ENCODE measurements at places on chromosomes 5 and 9.

DNA sequence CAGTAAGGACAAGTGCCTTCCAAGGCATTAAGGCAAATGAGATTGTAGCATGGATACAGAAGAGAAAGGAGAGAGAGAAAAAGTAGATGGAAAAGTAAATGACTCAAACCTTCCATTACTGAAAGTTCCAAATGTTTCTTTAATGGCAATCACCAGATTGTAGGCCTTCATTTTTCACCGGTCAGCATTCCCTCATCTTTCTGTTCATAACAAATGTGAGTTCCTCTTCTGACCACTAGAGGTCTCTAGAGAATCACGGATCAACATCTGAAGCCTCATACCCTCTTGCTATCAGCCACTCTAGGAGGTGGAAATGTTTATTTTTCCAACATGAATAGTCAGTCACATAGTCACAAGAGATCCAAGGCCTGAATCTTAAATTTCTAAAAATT is 73.6 kb upstream of the RPS23 start:
- DNase-seq: no peak

- no peak for DNase-seq
Observed at GRCh38 chr5:74092766-74093165, 466.8 kb downstream of the ARHGEF28 start.

GRCh38 chr5:89901983-89902382 is 507.6 kb downstream of the CETN3 start:
- no peak for DNase-seq

DNA sequence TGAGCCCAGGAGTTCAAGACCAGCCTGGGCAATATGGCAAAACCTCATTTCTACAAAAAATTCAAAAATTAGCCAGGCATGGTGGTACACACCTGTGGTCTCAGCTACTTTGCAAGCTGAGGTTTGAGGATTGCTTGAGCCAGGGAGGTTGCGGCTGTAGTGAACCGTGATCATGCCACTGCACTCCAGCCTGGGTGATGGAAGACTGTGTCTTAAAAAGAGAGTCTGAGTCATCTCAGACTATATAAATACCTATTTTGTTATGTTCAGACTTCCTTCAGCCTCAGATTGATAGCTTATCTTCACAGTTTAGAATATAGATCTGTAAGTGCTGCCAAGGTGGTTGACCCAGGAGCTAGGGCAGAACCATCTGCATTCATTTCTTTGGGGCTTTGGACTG is 1.6 kb upstream of the PAIP2 start:
- no peak for DNase-seq

DNA sequence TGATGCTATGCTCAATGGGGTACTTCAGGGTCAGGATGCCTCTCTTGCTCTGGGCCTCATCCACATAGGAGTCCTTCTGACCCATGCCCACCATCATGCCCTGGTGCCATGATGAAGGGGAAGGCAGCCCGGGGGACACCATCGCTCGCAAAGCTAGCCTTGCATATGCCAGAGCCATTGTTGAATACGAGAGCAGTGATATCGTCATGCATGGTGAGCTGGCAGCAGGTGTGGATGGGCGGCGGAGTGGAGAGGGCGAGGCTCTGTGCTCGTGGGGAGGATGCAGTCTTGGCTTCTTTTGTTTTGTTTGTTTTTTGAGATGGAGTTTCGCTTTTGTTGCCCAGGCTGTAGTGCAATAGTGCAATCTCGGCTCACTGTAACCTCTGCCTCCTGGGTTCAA is 17.2 kb upstream of the SPZ1 start:
- no peak for DNase-seq

DNA sequence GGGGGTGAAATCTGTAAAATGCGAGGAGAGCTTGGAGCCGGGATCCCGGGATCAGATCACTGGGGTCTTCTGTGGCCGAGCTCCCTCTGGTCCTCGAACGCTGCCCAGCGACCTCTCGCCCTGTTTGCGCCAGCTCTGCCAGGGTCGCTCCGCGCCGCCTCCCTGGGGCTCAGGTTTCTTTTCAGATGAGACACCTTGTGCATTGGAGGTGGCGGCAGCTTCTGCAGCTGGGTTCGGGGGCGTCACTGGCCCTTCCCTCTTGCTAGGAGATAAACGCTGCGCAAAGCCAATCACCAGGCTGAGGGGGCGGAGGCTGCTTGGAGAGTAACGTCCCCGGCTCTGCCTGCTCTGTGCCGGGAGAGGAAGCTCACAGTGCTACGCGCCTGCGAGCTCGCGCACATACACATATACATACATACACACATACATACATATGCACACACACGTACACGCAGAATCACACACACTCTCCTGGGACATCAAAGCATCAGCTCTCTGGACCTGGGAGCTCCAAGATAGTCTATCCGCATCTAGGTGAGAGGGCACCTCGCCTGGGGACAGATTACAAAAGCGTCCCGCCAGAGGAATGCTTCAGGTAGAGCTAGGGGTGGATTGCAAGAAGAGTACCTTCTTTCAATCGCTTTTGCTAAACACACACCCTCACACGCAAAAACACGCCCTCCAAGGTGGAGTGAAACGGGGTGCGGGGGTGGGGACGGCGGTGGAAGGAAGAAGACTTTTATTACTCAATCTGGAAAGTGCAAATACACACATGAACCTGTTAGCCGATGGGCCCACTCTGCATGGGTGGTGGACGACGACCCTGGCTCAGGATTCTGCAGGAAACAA is at the start of gene ST8SIA4:
Gene ST8SIA4, minus strand, starts transcription at position 244 of the 849 bp plus-strand sequence. CDS start 327 bp downstream, outside the sequence.
- DNase-seq: no peak

DNA sequence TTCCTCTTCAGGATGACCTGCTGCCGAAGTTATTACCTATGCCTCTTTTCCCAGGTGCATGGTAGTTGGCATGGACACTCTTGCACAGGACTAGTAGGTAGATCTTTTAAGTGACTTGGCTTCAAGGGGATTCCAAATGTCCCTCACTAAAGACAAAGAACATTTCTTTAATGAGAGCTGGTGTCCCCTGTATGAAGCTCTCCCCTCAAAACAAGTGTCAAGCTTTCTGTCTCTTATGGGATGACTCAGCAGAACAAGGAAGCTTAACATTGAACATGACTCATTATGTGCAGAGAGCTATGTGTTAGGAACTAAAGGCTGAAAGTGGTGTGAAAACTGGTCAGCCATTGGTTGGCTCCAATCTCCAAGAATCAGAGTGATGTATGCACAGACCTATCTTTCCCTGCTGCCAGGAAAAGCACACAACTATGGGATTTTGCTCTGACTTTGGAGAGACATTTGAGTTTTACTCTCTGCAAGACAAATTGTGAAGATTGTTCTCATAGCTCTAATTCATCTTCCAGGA is 120.5 kb downstream of the PRDM6 start:
- no peak for DNase-seq

DNA sequence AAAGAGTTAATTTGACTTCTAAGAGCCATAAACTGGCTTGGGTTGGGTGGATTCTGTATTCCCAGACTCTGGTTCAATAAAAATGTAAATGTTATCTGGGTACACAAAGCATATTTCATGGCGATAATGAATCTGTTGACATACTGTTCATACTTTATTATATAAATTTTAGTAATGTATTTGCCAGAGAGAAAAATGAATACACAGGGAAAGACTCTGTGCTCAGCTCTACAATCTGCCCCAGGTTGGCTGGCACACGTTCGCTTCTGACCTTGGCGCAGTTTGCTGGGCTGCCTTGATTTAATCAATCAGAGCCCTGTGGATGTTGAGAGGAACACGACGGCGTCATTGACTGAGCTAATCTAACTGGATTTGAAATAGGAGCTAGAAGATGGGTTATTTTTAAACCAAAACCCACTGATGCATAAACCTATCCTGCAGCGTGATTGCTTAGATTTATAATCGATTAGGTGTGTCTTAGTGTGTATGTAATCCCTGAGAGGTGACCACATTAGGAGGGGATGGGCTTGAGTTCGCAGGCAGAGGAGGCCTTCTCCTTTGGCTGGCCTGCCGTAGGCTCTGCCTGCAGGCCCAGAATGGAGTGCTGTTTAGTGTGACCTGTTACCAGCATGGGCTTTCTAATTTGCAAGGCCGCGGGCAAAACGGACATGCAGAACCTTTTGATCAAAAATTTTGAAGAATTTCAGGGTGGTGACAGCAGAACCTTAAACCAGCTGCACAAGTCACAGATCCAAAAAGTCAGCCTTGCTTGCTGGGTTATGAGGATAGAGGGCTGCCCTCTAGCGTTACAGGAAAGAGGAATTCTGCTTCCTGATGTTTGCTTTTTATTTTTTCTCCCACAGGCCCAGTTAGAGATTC is 3.9 kb upstream of the ADCY2 start:
- no peak for DNase-seq

Data from renal cortex interstitium (tissue), 15 donors.